ENCODE measurements at places on chromosomes 7 and 10.
A peak's percentile ranks its signal among the peaks of the same experiment; 100 is the strongest.

- peak; percentile 65 for DNase-seq
These were observed 55.2 kb upstream of the GSDME start for GRCh38 chr7:24812305-24812945.

DNA sequence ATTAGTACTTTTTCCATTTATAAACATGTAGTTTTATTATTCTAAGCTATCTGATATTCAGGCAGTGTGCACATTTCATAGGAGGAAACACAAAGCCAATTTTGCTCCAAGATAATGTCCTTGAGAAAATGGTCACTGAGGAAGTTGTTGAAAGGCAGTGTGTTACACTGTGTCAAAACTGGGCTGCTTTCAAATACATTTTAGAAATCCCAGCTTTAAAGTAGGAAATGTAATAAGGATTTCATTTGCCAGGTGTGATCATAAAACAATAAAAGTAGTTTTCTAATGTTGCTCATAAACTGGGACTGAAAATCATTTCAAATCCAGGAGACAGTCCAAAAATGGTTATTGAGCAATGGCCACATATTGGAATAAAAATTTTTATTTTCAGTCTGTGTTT, 80.1 kb downstream of the WDR37 start:
- no peak for DNase-seq

- DNase-seq = no peak
These were observed 193.3 kb downstream of the SEMA3E start for GRCh38 chr7:83455612-83456011.

GRCh38 chr10:60339757-60340156, 49.9 kb downstream of the ANK3 start:
- no peak for DNase-seq

GRCh38 chr10:59234816-59235429, 58.5 kb downstream of the PHYHIPL start:
- DNase-seq = peak; percentile 48

GRCh38 chr7:100371561-100372171, 1.6 kb upstream of the PILRA start:
- DNase-seq = no peak

DNA sequence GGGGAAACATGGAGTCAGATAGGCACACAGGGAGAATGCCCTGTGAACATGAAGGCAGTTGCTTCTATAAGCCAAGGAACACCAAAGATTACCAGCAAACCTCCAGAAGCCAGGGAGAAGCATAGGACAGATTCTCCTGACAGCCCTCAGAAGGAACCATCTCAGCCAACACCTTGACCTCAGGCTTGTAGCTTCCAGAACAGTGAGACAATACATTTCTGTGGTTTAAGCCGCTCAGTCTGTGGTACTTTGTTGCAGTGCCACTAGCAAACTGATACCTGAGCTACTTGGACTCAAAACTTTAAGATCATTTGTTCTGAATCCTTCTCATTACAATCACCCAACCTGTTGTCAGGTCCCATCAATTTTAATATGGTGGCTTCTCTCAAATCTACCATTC, 31.2 kb downstream of the ABLIM1 start:
- DNase-seq = no peak

DNA sequence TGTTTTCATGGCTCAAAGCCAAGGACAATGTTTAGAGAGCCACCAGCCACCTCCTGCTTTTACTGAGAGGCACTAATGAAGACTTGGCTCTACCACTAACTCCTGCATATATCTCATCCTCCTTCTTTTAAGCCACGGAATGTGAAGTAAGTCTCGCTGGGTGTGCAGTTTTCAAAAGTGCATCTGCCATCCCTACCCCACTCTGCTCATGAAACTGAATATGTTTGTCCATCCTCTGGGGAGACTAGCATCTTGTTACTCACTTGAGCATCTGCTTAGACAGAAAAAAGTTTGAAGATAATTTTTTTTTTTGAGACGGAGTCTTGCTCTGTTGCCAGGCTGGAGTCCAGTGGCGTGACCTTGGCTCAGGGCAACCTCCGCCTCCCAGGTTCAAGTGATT, 40.8 kb downstream of the EPDR1 start:
- DNase-seq = no peak

DNA sequence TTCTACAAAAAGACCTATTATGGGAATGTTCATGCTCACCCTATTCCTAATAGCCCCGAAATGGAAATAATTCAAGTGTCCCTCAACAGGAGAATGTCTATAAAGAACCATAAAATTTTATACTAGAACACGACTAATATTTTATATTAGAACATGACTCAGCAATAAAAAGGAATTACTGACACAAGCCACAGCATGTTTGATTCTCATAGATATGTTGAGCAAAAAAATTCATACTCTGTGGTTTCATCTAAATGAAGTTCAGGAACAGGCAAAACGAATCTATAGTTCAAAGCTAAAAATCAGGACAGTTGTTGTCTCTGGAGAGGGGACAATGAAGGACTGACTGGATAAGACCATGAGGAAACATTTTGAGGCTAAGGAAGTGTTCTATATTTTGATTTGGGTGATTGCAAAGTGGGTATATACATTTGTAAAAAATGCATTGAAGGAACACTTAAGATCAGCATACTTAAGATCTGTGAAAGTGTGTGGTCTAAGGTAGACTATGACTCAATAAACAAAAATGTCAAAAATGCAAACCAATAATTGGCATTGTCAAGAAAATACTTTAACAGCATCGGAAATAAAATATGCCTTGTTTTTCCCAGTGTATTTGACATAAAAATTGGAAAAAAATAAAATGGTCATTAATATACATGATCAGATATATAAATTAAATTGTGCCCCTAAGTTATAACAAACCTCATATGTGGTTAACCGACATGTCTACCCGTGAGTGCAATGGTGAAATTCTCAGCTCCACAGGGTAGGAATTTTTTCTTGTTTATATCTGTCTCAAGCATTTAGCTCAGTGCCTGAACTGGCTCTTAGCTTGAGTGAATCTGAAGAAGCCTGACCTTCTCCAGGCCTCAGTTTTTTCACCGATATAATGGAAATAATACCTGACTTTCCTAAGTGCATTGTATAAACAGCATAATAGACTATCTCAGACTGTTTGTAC, 124.9 kb upstream of the CTTNBP2 start:
- no peak for DNase-seq

DNA sequence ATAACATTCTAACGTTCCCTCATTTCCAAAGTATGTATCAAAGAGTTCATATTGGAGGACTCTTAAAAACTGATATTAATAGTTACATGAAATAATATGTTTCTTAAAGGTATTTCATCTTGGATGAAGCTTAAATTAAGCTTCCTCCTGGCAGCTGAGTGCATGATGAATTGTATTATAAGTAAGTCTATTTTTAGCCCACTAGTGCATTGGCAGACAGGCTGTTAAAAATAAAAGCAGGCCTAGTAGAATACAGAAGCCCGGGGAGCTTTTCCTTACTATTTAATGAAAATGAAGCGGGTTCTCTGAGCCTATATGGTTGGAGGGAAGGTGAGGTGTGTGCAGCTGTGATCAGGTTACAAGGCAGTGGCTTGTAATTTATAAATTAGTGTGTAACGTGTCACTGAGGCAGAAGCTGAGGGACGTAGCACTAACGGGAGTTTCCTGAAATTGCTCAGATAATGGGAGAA, 130.7 kb upstream of the KMT2E start:
- DNase-seq = no peak

GRCh38 chr7:108592646-108593201, 23.1 kb downstream of the DNAJB9 start:
- DNase-seq = no peak

DNA sequence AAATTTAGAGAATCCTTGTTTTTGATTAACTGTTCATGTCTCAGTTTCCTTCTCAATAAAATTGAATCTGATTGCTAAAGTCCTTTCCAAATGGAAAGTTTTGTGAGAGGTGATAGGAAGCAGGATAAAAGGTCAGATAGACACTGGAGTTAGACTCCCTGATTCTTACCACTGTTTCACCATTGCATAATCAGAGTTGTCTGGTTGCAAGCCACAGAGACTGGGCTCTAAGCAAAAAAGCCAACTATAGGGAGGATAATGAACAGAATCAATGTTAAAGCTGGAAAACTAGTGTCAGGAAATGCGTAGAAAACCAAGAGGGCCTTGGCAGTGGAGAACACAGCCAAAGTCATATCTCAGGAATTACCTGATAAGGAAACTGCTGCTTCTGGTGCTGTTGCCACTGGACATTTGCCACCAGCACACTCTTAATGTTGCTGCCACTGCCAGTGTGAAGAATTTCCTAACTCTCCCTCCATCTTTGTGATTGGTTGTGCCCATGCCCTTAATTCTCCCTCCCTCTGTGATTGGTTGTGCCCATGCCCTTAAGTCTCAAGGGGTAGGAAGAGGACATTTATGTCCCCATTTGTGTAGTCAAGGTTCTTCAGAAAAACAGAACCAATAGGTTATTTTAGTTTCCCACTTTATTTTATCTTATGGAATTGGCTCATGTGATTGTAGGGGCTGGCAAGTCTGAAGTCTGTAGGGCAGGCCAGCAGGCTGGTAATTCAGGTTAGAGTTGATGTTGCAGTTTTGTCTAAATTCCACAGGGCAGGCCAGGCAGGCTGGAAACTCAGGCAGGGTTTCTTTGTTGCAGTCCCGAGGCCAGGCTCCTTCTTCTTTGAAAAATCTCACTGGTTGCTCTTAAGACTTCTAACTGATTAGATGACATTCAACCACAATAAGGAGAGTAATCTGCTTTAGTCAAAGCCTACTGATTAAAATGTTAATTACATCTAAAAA, 639.0 kb downstream of the REEP3 start:
- DNase-seq = no peak

GRCh38 chr7:130721486-130722277, 12.3 kb downstream of the KLF14 start:
- peak; percentile 72 for DNase-seq

- no peak for DNase-seq
These were observed 50.0 kb downstream of the ESYT2 start for GRCh38 chr7:158779061-158780000.

DNA sequence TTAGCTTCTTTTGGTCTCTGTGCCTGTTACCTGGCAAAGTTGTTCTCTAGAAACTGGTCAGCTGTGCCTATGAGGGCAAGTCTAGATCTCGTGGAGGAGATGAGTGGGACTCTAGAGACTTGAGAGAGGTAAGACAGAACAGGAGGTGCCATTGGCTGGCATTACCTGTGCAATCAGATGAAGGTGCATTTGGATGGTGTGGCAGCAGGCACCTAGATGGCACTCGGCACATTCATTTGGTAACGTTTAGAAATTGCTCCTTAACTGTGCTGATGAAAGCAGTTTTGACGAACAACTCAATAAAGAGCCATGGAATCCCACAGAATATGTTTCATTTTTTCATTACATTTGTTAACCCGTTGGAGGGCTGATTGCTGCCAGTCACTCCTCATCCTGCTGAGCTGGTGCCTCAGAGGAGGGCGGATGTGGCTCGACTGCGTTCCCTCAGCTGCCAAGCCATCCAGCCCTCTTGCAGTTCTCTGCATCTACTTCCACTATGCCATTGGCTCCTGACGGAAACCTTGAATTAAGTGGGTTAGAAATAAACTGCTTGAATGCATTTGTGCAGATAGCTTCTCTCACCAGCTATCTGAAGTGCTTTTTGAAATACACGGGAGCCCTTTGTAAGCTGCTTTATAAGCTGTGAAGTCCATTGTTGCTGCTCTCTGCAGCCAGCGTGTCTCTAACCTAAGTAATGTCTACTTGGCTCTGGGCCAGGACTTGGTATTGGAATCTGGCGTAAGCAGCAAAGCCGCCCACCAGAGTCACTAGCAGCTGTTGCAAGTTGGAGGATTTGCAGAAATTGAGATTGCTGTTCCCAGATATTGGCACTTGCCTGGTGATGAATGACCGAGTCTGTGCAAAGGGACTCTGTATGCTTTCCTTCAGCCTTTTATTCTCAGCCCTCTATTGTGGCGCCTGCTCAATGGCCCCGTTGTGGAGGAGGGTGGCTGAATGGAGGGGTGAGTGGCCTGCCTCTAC, 87.4 kb downstream of the LRRC4 start:
- peak; percentile 83 for DNase-seq

GRCh38 chr7:96729820-96730219, 20.2 kb upstream of the SEM1 start:
- no peak for DNase-seq

- DNase-seq = peak; percentile 71
These were observed 114.0 kb upstream of the COBL start for GRCh38 chr7:51430480-51431086.

DNA sequence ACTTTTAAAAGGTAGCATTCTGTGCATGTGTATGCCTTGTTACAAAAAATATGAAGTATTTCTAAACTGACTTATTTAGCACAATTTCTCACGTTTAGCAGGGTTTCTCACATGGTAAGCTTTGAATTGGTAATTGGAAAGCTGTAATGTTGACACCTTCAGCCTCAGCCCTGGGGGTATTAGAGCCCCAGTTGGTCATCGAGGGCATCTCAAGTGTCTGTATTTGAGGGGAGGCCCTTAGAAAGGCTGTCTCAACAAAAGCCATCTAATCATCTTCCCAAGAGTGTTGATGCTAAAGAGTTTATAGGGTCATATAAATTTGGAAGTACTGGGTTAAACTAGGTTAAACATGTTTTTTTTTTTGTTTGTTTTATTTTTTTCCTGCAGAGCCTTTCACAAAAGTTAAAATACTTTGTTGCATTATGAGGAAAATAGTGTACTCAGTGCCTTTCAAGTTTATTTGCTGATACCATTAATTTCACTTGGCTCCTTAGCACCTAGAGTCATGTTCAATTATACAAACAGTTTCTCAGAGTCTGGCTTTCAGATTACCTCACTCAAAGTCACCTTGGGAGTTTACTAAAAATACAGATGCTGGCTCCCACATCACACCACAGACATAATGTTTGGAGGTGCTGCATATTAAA, 134.0 kb downstream of the CD36 start:
- DNase-seq = no peak

- DNase-seq = no peak
These were observed 21.9 kb downstream of the CACNB2 start for GRCh38 chr10:18162021-18162627.

GRCh38 chr7:37462138-37462537, 13.5 kb upstream of the ELMO1 start:
- DNase-seq = no peak

DNA sequence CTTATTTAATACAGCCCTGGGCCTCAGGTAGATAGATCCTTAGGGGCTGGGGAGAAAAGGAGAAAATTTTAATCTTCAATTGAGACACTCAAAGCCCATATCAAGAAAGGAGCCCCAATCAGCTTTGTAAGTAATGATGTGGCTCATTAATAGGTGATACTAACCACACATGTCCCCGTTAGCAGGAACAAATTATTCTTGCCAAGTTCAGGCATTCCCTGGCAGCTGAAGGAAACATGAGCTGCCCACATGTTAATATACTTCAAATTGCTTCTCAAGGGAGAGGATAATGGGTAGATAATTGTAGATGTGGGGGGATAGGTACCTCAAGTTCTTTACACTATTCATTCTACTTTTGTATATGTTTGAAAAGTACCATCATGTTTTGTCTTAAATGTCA, 14.5 kb downstream of the IFIT5 start:
- no peak for DNase-seq

- no peak for DNase-seq
These were observed 575.1 kb downstream of the GALNT17 start for GRCh38 chr7:71707041-71707440.

- no peak for DNase-seq
These were observed 86.5 kb downstream of the TMEM178B start for GRCh38 chr7:141160246-141160860.

- no peak for DNase-seq
These were observed 11.4 kb downstream of the KDM7A start for GRCh38 chr7:140165422-140165821.
